ENCODE measurements at places on chromosomes 3 and 15.

- DNase-seq = no peak
Measured at GRCh38 chr3:69738859-69739203, 433 bp upstream of the MITF start.

DNA sequence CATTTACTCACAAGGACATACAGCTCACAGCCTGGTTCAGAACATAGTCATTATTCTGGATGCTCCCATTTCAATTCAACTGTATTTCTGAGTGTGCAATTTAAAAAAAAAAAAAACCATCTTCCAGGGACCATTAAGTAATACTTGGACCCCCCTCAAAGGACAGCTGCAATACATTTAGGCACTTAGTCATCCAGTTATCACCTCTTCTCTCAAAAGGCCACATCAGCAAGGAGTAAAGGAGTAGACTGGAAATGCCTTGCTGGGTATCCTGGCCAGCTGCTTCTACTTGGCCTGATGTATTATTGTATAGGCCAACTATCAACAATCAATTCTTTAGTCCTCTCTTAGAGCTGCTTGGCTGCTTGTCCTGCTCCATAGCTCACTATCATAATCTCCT is 211.4 kb upstream of the SETMAR start:
- DNase-seq = no peak

DNA sequence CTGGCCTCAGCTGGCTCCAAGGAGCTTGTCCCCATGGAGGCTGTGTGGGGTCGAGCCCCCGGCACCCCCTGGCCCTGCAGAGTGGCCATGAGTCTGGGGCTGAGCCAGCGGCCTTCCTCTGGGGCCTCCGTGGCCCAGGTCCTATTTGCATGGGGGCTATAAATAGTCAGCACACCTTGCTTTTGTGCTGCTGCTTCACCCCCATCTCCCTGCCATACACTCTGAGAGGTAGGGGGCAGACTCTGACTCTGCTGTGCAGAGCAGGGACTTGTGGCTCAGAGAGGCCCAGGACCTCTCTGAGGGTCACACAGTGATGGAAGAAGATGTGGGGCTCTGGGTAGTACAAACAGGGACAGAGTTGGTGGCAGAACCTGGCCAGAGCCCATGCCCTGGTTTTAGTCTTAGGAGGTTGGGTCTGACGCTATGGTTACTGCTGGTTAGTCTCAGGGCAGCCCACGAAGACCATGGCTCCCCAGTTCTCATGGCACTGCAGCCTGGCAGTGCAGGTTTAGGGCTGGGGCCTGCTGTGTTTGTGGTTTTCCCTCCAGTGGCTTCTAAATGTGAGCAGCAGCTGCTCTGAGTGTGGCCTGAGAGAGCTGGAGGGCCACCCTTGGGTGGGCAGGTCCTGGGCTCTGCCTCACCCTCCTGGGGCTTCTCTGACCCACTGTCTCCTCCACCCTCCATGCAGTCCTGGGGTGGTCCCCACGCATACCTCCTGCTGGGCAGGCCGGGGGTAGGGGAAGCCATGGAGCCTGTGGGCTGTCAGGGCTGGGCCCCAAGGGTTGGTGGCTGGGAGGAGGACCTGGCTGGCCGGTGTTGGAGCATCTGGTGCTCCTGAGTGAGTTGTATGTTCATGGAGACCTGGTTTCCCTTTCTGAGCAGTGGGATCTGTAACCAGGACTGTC is 13.6 kb downstream of the PRKCD start:
- DNase-seq = no peak

GRCh38 chr3:64685800-64686445 is 1.9 kb downstream of the ADAMTS9 start:
- peak; percentile 5 for DNase-seq

DNA sequence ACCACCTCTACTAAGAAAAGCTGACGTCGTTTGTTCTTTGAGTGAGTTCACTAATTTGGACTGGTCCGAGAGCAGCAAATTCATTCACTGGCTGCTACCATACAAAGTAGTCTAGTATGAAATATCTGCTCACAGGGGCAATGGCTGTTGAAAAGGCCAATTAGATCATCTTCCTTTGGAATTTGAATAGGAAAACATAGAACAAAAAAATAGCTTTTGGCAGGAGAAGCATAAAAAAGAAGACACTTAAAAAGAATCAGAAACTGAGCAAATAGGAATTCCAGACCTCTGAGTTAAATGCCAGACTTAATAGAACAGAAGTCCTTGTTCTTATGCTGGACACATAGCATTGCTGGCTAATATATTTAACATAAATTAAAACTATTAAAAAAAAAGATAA is 159.3 kb downstream of the IL1RAP start:
- DNase-seq = no peak

DNA sequence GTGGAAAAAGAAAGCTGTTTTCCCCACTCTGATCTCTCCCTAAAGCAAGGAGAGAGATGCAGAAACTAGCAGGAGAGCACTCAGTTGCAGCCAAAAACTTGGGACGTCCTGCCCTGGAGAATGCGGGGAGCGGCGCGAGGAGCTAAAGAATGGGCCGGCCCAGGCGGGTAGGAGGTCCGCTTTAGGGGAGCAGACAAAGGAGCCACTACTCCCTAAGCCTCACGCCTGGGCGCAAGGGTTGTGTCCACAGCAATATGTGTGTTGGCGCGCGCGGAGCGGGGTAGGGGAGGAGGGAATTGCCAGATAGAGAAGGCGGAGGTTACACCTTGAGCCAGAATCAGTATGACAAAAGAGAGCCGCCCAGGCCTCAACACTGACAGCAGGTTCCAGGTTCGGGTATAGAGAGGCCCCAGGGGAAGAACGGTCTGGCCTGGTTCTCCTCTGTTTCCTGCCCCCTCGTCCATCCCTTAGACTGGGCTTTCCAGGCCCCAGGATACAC is 2.9 kb downstream of the WNT5A start:
- DNase-seq = no peak

GRCh38 chr3:70085613-70086012 is 86.1 kb downstream of the SAMMSON start:
- no peak for DNase-seq

DNA sequence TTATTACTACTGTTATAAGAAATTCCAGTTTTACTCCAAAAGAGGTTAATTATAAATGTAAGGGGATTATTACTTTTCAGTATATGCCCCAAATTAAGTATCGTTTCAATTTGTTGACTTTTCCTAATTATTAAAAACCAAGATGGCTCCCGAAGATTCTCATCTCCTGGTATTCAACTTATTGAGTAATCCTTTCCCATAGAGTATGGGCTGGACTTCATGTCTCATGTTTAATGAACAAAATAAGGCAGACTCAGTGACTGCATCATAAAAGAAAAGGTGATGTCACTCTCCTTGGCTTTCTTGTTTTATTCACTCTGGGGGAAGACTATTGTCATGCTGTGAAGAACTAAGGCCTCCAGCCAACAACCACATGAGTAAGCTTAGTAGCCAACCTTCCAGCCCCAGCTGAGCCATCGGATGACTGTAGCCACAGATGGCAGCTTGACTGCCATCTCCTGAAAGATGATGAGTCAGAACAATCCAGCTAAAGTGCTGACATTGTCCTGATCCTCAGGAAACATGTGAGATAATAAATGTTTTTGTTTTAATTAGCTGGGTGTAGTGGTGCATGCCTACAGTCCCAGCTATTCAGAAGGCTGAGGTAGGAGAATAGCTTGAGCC is 17.3 kb downstream of the IGF2BP2 start:
- no peak for DNase-seq

GRCh38 chr15:40927873-40928806 is 1.0 kb upstream of the DLL4 start:
- peak; percentile 88 for DNase-seq

Data from NCI-H748 treated with DMSO at 0.1 percent for 48 hours (cell line).